GM19239 (cell line): ENCODE measurements at places on chromosomes 7 and 10.

DNA sequence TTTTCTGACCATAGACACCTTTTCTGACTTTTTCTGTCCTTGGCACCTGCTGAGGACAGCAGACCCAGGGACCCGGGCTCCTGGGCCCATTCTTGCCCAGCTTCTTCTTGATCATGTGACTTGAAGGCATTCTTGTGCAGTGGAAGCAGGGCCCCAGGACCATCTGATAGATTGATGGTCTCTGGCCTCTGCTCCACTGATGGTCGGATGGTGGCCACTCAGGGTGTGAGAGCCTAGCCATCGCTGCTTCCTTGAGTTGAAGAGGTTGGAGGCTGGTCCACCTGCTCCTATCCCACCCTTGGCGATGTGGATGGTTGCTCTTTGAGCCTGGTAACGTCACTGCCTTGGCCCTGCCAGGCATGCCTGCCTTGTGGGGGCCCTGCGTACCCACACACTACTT lies 37.8 kb upstream of the ZNF716 start:
- no peak for DNase-seq

- no peak for DNase-seq
Observed at GRCh38 chr7:72446591-72447462, 34.7 kb upstream of the CALN1 start.

- DNase-seq, result no peak
Observed at GRCh38 chr10:26391701-26392695, 46.1 kb upstream of the APBB1IP start.

DNA sequence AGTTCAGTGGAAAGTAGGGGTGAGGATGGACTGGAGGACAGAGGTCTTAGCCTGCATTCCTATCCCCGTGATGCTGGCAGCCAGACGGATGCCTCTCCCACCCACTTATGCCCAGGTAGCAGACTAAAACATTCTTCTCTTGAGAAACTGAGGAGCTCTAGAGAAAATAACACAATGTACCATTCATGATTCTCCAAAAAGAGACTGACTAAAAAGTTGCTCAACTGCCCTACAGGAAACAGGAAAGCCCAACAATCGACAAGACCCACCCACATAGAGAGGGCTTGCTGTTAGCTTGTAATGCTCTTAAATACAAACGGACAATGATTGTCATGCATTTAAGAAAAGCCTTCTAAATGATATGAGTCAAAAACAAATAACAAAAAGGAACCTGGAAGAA lies 33.2 kb upstream of the PDE1C start:
- DNase-seq, result no peak

DNA sequence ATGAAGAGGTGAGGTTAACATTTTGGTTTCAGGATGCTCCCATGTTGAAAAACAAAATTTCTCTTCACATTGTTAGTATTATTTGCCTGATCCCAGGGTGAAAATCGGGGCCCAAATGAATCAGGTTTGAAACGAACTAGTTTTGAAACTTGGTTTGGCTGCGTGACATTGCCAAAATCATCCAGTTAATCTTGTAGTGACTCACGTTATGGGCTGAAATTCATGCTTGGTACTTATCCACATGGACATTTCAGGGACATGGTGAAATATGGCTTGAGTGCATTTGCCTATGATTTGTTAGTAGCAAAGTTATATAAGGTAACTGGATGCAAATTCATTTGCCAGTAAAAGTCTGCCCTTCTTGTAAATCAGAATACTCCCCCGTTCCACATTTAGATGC lies 97.3 kb downstream of the CFAP58 start:
- no peak for DNase-seq

DNA sequence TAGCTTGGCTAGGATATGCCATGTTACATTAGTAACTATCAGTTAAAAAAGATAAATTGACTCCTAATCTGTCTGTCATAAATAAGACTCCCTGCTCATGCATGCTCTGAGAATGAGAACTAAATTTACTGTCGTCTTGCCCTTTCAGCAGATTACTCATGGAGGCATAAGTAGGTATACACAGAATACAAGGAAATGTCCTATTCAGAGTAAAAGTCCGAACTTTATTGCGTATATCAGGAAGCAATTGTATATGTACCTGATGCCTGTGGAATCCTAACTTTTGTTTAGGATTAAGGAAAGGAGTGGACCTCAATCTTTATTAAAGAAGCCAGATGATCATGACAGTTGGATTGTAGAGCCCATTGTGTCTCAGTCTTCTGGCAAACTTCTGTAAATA lies 118.6 kb downstream of the THSD7A start:
- DNase-seq, result no peak

DNA sequence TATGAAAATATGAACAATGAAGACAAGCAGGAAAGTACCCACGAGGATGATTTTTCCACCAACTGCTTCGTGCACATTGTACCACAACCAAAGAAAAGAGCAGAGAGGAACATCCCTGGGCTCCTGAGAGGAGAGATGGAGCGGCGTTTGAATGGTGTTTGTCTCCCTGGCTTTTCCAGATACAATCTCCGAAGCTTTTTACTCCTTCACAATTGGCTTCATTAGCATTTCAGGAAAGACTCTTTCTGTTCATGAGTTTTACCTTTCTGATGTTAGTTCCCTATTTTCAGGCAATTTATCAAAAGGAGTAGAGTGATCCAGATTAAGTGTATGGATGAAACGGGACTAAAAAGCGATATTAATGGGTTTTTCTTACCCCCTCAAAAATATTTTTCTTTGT lies 49.3 kb downstream of the LYZL2 start:
- no peak for DNase-seq

DNA sequence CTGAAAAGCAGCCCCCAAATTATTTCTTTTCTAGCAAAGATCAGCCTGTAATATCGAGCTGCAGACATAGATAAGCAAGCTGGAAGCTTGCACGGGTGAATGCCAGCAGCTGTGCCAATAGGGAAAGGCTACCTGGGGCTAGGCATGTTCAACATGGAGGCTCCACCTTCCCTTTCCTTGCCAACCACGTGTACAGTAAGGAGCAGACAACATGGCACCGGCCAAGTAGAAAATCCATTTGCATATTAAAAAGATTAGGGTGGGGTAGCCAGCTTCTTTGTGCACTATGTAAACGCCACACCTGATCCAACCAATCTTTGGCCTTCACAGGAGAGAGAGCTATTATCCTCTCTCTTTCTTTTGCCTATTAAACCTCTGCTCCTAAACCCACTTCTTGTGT lies 56.7 kb upstream of the SEPHS1 start:
- DNase-seq, result no peak

DNA sequence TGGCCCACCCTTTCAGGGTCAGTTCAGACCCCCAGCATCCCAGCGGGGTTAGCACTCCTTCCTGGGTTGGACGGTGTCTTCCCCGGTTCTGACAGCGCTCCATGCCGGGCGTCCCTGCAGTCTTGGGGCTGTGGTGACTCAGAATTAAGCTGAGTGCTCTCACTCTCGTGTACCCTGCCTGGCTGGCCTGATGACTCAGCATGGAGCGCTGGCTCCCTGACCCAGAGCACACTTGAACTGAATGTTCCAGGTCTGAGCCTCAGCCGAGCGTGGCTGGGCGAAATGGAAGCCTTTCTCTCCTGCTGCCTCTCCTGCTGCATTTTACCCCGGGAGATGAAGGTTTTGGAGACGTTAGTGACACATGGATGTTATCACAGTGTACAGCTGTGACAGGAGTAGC lies 7.1 kb downstream of the BAG3 start:
- DNase-seq, result no peak

GRCh38 chr10:103932971-103933370 lies 15.0 kb upstream of the STN1 start:
- DNase-seq, result no peak

DNA sequence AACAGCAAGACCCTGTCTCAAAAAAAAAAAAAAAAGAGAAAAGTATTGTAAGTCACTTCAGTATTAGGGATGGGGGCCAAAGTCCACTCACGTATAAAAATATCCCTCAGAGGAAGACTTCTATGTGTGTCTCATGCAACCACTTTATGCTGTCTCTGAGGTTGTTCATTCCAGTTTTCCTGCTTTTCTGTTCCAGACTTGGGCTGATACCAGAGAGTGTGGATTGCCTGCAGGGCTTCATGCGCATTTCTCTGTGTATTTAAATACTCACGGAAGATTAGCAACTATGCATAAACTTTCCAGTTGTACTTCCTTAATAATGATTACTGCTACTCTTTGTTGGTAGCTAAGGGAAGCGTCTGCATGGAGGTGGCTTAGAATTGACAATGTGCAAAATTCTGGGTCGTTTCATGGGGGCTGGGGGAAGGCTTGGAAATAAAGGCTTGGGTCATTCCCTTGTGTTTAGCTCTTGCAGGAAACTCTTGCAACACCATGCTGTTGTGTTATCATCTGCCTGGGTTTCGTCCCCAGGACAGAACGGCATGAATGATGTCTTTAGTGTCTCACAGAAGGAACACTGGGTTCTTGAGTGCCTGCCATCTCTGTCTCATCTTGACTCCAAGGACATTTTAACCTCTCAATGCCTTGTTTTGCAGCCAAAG lies 54.1 kb downstream of the KIAA1217 start:
- no peak for DNase-seq

DNA sequence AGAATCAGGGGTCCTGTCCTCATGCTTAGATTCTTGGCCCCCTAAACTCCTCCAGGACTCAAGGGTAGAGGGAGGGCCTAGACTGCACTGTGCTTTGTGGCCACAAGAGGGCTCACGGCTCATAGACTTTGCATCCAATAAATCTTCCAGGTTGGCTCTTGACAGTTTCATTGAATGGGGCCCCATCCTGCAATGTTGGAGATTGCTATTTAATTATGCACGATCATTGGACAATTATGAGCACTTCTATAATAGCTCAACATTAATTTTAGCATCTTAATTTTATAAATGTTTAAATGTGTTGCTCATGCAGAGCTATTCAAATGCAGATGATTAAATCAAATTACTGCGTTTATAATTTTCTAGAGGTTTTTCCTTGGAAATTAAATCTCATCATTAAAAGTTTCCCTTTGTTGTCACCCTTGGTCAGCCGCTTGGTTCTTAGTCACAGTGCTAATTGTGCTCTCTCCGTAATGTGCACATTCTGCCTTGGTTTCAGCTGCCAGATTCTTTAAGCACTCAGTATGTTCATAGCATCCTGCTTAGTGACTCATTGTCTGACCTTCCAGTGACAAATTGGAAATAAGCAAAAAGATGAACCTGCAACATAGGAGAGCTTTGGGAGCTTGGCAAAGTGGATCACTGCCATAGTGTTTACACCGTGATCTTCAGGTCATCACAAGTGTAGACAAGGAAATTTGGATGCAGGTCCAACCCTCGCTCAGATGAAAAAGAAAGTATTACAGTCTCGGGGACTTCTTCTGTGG lies 33.4 kb upstream of the PLPP4 start:
- peak; percentile 40 for DNase-seq

DNA sequence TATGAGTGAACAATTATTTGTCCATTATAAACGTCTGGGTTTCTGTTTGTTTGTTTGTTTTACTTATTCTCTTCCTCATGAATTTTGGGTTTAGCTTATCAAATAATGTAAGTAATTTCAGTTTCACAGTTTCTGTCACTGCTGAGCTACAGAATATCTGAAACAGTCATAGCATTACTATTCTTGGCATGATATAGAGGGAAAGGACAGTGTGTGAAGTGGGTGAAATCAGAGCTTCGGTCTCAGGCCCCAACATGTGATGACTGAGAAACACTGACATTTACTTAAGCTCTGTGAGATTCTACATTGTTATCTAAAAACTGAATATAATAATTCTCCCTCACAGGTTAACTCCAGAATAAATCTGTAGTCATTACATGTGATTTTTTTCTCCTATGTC lies 8.8 kb upstream of the OR6V1 start:
- DNase-seq, result no peak

DNA sequence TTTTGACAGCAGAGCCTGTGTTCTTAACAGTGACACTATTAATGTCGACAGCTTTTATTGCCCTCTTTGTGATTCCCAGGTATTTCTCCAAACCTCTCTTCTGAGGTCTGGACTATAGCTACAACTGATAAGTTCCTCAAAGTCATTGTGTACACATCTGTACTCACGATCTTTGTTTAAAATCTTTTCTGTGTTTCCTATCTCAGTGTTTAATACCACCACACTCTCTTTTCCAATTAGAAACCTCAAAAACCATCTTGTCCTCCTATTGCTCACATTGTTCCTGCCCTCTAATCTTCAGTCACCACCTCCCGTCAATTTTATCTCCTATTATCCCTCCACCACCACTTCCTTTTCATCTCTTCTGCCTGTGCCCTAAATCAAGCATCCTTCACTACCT lies 12.9 kb upstream of the WASL start:
- DNase-seq, result no peak

GRCh38 chr10:125866421-125867029 lies 14.6 kb downstream of the DHX32 start:
- DNase-seq, result no peak

DNA sequence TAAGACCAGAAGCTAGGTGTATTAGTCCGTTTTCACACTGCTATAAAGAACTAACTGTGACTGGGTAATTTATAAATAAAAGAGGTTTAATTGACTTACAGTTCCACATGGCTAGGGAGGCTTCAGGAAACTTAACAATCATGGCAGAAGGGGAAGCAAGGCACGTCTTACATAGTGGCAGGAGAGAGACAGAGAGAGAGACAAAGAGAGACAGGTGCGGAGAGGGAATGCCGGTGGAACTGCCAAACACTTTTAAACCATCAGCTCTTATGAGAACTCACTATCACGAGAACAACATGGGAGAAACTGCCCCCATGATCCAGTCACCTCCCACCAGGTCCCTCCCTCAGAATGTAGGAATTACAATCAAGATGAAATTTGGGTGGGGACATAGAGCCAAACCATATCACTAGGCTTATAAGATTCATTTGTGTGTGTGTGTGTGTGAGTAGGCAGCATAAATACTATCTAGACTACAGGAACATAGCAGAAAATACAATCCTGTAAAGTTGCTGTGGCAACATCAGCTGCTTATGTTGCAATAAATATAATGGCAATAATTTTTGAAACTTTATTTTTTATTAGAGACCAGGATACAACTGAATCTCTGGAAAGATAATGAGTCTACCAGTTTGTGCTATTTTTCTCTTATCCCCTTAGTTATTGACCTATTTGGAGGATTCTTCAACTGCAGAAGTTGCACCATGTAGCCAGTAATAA lies 77.1 kb downstream of the NRF1 start:
- DNase-seq, result no peak

GRCh38 chr7:44116789-44117666 lies 6.3 kb downstream of the POLD2 start:
- DNase-seq, result no peak

GRCh38 chr10:79178614-79179163 lies 109.9 kb downstream of the ZMIZ1 start:
- no peak for DNase-seq

- DNase-seq, result no peak
Observed at GRCh38 chr10:98511876-98512275, 65.1 kb upstream of the HPS1 start.
